ENCODE measurements at places on chromosomes 6 and 20.

DNA sequence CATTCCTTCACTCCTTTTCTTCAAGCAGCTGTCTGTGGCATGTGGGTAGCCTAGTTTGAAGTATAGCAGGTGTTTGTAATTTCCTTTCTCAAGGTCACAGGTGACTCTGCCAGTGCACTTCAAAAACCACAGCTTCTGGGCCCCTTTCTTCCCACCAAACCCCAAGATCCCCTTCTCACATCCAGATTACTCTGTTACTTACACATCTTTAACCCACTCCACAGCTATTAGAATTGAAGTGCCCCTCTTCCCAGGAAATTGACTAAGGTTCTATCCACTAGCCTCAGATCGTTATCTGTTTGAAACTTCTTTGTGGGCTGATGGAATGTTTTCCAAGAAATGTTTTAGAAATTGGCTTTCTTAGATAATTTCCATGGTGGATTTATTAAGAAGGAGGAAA lies 150.8 kb downstream of the AHI1 start:
- DNase-seq = no peak

DNA sequence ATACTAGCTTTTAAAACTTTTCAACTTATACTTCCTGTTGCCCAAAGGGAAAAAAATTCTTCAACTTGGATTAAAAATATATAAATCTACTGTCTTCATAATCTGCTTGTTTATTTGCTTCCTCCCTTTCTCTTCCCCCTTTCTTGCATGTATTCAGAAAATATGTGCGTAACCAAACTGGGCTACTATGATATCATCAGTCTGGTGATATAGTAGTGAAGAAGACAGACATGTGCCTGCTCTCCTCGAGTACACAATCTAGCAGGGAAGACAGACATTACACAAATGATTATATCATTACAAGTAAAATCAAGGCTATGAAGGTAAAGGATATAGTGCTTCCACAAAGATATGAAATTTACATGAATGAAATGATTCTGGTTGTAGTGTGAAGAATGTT lies 31.0 kb downstream of the IBTK start:
- no peak for DNase-seq

DNA sequence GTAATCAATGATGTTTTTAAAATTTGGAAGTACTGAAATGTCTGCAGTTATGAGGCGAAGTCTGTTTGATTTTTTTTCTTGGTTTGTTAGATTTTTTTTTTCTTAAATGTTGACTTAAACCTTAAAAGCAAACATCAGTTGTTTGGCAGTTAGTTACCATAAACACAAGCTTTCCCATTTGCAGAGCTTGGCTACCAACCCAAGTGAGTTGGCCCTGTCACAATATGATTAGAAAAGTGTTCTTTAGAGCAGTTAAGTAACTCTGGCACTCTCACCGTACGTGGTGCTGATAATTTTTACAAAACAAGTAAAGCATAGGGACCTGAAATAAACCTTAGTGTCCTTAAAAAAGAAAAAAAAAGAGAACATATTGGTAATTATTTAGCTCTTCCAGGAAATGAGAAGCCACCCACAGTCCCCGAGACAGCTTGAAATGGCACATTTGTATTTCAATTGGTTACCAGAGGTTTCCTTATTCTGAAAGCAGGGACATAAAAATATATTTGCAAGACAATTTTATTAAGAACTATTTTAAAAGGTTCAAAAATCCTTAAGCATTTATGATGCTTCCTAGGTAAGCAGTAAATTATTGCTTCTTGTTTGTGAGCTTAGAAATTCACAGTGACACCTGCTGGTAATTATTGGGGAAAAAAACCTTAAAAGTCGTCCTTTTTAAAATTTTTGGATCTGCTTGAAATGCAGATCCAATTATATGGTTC lies 3.9 kb downstream of the HEY2 start:
- peak; percentile 44 for DNase-seq

DNA sequence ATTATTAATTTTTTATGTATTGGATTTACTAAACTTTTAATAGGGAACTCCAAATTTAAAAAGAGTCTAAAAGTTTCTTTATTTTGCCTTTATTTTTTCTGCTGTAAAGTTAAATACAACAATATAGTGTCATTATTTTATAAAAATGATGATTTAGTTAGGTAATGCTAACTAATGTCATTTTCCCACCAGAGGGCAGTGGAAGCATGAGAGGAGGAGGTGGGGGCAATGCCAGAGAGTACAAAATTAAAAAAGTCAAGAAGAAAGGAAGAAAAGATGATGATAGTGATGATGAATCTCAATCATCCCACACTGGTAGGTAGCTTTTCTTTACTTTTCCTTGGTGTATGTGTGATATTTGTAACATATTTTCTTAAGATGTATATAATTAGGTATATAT lies 20.2 kb upstream of the FHL5 start:
- DNase-seq = peak; percentile 22

GRCh38 chr6:158648682-158649131 lies 1.1 kb upstream of the SYTL3 start:
- DNase-seq = no peak

DNA sequence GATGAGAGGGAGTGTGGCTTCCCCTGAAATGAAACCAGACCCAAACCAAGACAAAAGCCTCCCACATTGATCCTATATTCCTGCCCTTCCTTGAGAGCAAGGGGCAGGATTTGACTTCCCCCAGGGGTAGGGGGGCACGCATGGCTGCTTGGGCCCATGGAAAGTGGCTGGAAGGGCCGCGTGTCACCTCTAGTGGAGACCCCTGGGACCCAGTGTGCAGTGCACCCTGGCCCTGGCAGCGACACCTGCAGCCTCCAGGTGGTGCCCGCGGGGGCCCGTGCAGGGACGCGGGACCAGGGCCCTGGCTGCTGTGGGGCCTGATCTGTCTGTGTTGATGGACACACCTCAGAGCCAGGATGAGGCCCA lies 18.0 kb upstream of the SLCO4A1 start:
- peak; percentile 42 for DNase-seq

GRCh38 chr6:21158873-21159272 lies 434.7 kb upstream of the SOX4 start:
- DNase-seq = no peak

- peak; percentile 17 for DNase-seq
Observed at GRCh38 chr6:39335780-39336545, 13.5 kb upstream of the KCNK16 start.
